ENCODE measurements at places on chromosomes 3 and 15.
A peak's percentile ranks its signal among the peaks of the same experiment; 100 is the strongest.

DNA sequence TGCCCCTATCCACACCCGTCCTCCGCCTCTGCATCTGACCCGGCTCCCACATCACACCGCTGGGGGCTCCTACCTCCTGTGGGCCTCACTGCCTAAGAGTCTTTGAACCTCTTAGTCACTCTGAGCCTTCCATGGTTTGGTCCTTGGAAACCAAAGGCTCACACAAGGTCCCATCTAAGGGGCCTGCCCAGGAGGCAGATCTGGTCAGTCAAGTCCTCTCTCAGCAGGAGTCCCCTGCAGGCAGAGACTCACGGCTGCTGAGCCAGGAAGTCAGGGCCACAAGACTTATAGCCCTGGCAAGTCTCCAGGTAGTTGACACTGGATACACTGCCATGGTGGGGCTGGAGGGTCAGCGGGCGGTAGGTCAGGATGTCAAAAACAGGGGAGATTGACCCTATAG, 31.2 kb upstream of the ALDH1L1 start:
- DNase-seq, result no peak

- DNase-seq, result no peak
Observed at GRCh38 chr3:53226841-53227407, 28.9 kb downstream of the TKT start.

- DNase-seq, result no peak
Observed at GRCh38 chr3:3069723-3070122, 40.5 kb downstream of the IL5RA start.

DNA sequence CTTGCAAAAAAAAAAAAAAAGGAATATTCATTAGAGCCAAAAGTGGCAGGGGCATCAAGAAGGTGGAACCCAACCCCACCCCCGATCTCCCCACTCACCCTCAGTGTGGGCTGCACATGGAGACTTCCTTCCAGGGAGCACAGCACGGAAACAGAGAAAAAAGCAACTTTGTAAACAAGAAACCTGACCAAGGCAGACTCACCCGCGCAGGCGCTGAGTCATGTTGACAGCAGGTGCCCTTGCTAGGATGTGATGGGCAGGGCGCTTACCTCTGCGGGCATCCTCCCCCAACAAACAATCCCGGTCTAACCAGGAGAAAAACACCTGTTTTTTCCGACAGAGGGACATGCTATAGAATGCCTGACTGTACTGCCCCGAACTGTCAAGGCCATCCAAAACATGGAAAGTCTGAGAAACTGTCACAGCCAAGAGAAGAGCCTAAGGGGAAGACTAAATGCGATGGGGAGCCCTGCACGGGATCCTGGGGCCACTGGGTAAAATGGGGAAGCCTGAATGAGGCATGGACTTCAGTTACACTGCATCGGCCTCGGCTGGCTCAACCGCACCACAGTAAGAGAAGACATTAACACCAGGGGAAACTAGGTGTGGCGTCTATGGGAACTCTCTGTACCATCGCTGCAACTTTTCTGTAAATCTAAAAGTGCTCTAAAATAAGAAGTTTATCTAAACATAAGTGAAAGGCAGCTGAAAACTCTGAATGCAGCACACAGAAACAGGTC, 66.7 kb upstream of the GATA2 start:
- DNase-seq, result no peak

GRCh38 chr3:195219351-195220230, 51.4 kb downstream of the XXYLT1 start:
- DNase-seq, result no peak

DNA sequence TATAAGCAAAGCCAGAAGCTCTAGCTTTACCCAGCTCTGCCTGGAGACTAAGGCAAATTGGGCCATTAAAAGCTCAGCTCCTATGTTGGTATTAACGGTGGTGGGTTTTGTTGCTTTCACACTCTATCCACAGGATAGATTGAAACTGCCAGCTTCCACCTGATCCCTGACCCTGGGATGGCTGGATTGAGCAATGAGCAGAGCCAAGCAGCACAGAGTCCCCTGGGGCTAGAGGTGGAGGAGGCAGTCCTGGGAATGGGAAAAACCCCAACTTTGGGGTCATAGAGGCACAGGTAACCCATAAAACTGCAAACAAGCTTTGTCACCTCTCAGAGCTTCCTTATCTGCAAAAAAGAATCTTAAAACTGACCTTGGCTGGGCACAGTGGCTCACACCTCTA, 6.6 kb downstream of the RHO start:
- DNase-seq, result no peak

GRCh38 chr3:172687501-172687900, 23.4 kb downstream of the NCEH1 start:
- no peak for DNase-seq

DNA sequence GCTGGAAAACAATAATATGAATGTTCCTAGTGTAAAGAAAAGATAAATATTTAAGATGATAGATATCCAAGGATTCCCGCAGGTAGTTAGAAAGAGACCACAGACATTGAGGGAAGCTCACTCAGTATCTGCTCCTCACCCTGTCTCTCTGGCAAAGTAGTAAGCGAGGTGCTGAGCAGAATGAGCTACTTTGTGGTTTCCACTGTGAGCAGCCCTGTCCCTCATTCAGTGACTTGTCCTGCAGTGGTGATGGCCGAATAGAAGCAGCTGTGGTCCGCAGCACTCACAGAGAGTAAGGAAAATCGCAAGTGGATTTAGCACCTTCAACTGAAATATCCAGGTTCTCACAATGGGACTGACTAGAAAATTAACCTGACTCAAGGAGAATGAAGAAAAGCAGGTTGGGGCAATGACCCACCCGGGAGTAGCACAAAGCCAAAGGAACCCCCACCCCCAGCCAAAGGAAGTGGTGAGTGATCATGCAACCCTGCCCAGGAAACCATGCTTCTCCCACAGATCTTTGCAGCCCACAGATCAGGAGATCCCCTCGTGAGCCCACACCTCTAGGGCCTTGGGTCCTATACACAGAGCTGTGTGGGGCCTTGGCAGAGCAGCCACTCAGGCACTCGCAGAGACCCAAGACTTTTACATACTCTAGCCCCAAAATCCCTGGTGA, 21.8 kb upstream of the SLC25A38 start:
- DNase-seq, result no peak

DNA sequence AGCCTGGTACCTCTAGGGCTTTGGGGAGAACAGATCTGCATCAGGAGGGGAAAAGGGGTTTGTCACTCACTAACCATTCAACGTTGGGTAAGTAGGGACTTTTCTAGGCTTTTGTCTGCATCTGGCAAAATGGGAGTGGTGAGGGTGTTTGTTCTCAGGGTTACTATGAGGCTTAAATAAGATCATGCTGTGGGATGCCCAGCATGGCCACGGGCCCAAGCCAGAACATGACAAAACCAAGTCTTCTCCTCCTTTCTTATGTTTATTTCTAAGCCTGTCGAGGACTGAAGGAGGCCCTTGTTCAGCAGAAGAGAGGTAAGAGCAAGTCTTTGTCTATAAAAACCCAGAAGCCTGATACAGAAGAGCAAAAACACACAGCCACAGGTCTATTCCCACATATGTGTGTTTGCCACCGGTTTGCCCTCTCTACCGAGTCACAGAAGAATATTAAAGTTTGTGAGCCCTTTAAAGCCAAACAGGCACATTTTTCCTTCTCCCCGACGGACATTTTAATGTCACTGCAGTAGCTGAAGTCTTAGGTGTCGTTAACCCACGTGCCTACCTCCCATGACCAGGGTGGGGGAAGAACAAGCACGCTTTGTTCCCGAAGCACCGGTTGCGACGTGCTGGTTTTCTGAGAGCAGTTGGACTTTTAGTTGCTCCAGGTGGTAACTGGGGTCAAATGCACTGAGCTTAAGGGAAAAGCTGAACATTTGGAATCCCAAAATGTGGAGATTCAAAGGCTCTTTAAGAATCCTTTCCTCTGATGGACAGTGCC, 72.1 kb downstream of the NOX5 start:
- DNase-seq, result no peak

DNA sequence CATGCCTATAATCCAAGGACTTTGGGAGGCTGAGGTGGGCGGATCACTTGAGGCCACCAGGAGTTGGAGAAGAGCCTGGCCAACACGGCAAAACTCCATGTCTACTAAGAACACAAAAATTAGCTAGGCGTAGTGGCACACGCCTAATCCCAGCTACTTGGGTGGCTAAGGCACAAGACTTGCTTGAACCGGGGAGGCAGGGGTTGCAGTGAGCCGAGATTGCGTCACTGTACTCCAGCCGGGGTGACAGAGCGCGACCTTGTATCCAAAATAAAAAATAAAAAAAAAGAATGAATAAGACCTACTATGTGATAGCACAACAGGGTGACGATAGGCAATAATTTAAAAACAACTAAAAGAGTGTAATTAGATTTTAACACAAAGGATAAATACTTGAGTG, 3.5 kb downstream of the XRN1 start:
- no peak for DNase-seq

DNA sequence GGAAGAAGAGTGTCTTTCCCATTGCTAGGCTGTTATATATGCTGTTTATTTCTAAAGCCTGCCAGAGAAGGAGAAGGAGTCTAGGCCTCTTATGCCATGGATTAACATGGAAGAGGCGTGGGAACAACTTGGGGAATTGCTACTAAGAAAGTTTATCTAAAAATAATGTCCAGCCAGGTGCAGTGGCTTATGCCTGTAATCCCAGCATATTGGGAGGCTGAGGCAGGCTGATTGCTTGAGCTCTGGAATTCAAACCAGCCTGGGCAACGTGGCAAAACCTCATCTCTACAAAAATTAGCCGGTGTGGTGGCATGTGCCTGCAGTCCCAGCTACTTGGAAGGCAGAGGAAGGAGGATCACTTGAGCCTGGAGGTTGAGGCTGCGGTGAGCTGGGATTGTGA, 51.7 kb upstream of the ARPP19 start:
- DNase-seq, result no peak

DNA sequence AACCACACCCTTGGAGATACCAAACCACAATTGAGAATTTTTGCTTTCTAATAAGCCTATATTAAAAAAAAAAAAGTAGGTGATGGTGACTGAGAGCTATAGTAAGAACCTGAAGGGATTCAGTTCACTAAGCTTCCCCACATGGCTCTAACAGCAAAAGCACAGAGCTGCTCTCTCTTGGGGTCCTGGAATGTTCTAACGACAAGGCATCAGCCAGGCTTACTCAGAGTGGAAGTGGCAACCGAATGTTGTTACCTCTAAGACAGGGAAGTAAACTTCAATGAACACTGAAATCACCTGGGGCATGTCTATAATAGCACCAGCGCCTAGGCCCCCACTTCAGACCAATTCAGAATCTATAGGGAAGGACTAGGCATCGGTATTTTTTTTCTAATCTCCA, 397.7 kb downstream of the MAGI1 start:
- no peak for DNase-seq

GRCh38 chr15:99604865-99605264, 39.1 kb downstream of the MEF2A start:
- DNase-seq, result no peak

GRCh38 chr3:116749388-116749787, 39.8 kb downstream of the TUSC7 start:
- no peak for DNase-seq

DNA sequence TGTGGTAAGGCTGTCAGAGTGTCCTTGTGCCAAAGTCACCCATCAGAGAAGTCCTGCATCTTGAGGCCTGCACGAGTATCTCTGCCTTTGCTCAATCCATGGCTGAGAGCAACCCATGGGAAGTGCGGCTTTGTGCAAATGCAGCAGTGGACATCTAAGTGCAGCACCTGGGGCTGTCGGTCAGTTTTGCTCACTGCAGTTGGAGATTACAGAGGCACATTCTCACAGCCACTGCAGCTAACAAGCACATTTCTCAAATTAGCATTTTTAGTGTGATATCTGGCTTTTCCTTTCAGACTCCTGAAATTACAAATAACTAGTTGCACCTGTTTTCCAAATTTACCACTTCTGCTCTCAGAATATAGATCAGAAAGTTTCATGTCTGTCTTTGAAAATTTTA, 81.5 kb upstream of the DAZL start:
- no peak for DNase-seq

GRCh38 chr3:43162230-43163084, 56.6 kb upstream of the POMGNT2 start:
- DNase-seq, result peak; percentile 49

- DNase-seq, result no peak
Observed at GRCh38 chr3:140509534-140509933, 168.3 kb upstream of the TRIM42 start.

GRCh38 chr15:79124388-79124787, 33.8 kb upstream of the RASGRF1 start:
- DNase-seq, result no peak

GRCh38 chr15:80820092-80820491, 40.9 kb downstream of the CEMIP start:
- no peak for DNase-seq

DNA sequence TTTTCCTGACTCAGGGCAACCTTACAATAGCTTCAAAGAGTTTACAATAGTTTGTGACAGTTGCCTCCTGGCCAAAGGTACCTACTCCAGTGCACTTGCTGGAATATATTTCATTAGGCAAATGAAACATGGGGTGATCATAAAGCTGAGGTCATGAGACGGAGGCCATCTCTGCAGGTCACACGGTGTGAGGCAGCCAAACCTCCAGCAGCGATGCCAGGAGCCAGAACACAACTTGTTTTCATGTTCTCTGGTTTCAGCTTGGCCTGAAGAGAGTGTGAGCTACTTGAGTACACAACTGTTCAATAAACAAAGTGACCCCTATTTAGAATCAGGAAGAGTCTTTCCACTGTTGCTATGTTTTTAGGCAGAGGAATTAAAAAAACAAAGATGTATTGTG, 42.7 kb upstream of the PYGO1 start:
- DNase-seq, result no peak

GRCh38 chr3:54994111-54994513, 66.3 kb upstream of the LRTM1 start:
- no peak for DNase-seq

All from HTR-8/SVneo (cell line).